Esophagus squamous epithelium (tissue), 5 donors: ENCODE measurements at places on chromosomes 2 and 18.

DNA sequence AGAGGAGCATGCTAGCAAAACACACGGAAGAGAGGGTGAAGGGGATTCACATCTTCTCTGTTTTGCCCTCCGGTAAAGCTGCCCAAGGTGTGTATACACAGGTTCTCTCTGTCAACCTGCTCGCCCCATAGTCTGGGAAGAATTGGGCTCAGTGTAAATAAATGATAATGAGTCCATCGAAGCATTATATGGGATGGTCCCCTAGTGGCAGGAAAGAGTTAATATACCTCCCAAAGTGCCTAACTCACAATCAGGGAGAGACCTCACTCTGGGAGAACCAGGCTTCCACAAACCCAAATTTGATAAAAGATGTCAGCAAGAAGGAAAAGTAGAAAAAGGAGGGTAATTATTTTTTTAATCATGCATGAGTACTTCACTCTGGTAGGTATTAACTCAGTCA is 262.2 kb upstream of the ZNF521 start:
- DNase-seq: no peak

GRCh38 chr2:149490296-149490695 is 97.3 kb downstream of the MMADHC start:
- no peak for DNase-seq

DNA sequence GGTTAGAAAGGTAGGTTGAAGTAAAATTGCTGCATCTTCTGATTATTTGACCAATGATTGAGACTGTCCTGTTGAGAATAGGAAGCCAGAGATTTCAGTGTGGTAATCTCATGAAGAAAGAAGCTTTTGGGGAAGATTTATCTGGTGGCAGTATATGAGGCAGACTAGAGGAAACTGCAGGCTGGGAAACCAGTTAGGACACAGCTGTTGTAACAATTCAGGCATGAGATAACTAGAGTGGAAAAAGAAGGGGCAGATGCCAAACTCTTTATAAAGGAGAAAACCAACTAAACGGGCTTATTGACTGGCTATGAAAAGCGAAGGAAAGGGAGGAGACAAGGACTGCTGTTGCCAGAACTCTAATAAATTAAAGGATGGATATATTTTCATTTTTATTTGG is 155.6 kb downstream of the TTC27 start:
- DNase-seq: no peak

DNA sequence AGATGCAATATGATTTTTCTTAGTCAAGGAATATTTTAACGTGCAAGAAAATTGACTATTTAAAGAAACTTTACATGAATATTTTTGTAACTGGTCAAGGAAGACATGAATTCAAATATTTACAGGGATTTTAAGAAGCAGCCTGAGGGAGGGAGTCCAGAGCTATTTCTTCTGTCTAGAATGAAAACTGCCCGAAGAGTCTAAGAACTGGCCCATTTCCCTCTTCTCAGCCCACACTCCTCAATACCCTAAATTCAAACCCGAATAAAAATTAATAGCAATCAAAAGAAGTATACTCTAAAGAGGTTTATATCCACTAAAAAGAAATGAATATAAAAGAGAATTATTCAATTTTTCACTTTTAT is 6.5 kb upstream of the NDUFV2 start:
- no peak for DNase-seq

DNA sequence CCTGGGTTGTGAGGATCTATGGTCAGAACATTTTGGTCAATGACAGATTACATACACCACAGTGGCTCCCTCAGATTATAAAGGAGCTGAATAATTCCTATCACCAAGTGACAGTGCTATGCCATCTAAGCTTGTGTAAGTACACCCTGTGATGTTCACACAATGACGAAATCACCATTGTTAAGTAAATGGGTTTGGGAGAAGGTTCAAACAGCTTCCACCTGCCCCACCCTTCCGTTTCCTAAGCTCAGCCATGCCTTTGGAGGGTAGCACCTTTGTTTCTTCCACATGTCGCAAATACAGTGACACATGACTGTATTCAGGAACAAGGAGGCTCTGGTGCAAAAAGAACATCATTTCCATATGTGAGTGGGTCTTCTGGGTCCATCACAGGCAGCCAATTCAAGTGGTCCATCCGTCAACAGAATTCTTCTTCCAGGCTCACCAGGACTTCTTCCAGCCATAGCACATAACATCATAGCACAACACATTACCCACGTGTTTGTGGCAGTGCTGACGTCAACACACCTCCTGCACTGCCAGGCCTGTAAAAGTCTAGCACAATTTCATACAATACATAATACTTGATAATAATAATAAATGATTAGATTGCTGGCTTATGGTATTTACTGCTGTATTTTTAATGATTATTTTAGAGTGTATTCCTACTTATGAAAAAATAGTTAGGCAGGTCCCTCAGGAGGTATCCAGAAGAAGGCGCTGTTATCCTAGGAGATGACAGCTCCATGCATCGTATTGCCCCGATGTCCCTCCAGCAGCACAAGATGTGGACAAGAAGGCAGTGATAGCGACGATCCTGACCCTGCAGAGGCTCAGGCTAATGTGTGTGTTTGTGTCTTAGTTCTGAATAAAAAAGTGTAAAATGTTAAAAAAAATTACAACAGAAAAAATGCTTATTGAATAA is 264.8 kb downstream of the ANAPC1 start:
- no peak for DNase-seq

- DNase-seq: no peak
Observed at GRCh38 chr2:20474757-20475566, 28.1 kb downstream of the RHOB start.

DNA sequence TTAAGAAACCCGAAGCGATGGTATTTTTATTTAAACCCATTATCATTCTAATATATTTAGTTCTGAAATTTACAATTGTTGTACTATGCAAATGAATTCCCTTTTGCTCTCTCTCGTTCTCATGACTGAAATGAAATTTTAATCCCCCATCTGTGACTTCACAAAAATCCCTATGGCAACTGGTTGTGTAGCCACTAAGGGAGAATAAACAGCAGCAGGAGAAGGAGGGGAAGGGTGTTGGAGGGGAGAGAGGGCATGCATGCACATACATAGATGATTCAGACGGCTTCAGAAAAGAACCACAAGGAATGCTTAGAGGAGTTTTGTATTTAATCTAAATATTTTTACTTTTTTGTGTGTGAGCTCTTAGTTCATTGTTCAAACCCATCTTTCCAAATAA is 36.8 kb downstream of the CPS1 start:
- DNase-seq: no peak

DNA sequence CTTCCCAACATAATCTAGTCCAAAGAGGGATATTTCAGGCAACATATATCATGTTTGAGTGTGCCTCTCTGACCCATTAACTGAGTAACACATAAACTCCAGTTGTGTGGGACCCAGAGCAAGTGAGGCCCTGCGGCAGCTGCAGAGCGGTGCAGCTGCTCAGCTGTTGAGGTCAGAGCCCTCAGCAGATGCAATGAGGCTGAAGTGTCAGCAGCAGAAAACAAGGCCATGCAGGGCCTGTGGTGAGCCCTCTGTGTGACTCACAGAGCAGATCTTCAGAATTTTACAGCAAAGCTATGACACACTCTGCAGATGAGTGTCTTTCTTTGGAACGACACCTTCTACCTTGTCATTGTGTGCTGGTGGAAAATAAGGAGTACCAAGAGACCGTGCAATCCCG is 168.5 kb downstream of the CBLN2 start:
- DNase-seq: no peak

- no peak for DNase-seq
Observed at GRCh38 chr2:169823996-169824372, 721 bp downstream of the METTL5 start.

GRCh38 chr2:115214050-115214449 is 771.6 kb downstream of the DPP10 start:
- no peak for DNase-seq

GRCh38 chr2:72630767-72631166 is 195.1 kb downstream of the EXOC6B start:
- no peak for DNase-seq

- no peak for DNase-seq
Observed at GRCh38 chr18:11851806-11852337, 659 bp downstream of the CHMP1B start.

DNA sequence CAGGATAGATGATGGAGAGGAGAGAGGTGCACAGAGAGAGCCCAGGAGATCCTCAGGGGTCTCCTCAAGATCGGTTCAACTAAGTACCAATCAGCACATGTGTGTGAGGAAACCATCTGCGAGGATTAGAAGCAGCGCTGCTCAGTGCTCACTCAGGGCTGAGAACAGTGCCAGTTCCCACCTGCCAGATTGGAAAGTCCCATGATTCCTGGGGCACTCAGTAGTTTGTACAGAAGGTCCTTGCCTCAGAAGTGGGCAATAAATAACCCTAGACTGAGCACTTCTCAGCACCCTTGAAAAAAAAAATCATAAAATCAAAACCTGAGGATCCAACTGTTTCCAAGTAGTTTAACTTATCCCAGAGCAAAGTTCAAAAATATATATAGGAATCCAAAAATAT is 53.8 kb downstream of the SEMA4F start:
- DNase-seq: no peak

DNA sequence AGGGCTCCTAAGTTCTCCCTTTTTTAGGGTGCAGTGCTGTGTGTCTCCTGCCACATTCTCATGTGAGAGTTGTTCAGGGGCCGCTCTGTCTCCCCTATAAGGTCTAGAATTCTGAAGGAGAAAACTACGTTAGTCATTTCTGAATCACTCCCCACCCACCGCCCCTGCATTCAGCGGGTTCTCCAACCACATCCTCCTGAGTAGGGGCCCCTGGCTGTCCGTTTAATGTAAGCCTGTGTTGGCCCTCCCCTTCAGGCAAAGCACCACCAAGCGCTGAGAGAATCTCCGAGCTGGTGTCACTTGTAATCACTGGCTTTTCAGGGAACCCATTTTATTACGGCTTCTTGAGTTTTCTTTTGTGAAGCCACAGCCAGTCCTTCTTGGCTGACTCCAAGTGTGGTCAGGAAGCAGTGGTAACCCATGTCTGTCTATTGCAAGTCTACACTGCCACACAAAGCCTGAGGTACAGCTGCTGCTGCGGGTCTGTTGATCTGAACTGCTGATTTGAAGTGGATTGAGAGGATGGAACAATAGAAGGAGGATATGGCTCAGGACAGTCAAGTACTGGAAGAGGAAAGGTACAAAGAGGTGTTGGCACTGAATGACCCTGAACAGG is 16.9 kb downstream of the LCT start:
- DNase-seq: no peak

DNA sequence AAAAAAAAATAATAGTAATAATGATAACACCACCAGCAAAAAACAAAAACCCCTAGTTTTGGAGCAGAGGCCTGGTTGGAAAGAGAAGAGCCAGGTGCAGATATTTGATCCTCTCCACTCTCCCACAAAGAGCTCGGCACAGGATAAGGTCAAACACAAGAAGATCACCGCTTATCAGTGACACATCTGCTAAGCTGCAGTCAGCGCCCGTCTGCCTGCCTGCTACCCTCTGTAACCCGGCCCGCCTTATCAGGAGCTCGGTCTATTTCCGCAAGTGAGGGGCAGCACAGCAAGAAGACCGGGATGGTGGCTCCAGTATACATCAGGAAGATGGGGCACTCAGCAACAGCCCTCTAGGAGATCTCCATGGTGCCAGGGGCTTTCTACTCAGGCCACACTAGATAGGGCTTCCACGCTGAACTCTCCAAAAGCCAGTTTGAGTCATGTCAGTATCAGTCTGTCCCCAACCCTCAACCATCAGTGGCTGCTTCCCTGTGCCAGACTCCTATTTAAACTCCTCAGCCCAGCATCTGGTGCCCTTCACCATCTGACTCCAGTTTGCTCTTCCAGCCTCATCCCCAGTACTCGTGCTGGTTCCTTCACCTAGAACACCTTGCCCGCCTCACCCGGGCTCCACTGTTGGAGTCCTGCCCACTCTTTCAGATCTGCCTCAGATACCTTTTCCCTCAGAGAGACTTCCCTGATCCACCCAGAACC is 67.3 kb upstream of the PPP1CB start:
- no peak for DNase-seq

DNA sequence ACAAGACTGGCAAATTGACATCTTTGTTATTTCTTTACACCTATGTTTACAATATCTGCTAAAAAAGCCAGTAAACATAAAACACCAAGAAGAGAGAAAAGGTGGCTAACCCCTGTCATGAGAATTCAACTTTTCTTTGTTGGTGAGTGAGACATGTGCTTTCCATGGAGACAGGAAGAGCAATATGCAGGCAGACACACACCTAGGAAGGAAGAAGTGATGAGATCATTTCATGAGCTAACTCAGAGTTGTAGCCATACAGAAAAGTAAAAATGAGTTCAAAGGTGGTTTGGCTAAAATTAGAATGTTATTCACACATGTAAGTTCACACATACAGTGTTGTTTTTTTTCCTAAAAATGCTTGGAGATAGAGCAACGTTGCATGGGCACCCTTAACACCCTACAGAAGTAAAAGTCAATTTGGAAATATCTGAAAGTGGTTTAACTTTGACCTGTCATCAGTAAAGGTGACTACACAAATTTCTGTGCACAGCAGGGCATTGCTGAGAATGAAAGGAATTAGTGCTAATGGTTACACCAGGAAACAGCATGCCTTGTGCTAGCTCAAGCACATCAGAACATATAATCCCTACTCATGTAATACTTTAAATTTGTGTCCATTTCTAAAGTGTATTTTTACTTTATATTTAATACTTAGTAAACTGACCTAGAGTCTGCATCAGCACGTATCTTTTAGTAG is 557.6 kb downstream of the CBLN2 start:
- DNase-seq: no peak

- DNase-seq: no peak
Observed at GRCh38 chr2:189441709-189442074, 418 bp downstream of the WDR75 start.

- no peak for DNase-seq
Observed at GRCh38 chr2:20171445-20171977, 53.4 kb downstream of the SDC1 start.

DNA sequence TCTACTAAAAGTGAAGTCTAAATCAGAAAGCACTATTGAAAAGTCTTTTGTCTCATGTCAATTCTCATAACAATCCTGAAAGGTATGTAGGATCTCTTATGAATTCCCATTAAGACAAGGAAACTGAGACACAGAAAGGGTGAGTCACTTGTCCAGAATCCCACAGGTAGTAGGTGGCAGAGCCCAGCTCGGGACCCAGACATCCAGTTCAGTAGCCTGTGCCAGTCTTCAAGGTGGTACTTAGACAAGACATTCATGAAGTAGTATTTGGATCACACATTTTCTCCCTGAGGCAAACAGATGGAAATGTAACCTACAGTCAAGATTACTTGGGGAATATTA is 14.8 kb upstream of the PARD3B start:
- DNase-seq: no peak

GRCh38 chr2:226554701-226555100 is 244.9 kb downstream of the IRS1 start:
- no peak for DNase-seq

GRCh38 chr2:101188683-101189405 is 37.7 kb upstream of the TBC1D8 start:
- no peak for DNase-seq

DNA sequence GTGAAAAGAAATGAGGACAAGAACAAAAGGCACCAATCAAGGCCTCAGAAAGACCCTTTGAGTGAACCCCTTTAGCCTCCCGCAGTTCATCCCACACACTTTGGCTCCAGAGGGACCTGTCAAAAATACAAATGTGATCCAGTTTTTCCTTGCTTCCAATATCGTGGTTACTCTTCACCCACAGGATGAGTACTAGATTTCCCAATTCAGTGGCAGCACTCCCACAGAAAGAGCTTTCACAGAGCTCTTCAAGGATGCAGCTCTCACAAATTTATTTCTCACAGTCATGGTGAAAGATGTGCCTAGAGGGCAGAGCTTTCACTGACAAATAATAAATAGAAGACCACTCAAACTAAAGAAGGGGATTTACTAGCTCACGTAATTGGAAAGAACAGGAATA is 3.0 kb upstream of the GFPT1 start:
- no peak for DNase-seq

GRCh38 chr2:236546561-236547002 is 23.0 kb upstream of the ACKR3 start:
- DNase-seq: no peak
